RPMI7951 (cell line): ENCODE measurements at places on chromosomes 3 and 15.

GRCh38 chr3:144593881-144594280, 622.3 kb downstream of the DIPK2A start:
- DNase-seq, result no peak

DNA sequence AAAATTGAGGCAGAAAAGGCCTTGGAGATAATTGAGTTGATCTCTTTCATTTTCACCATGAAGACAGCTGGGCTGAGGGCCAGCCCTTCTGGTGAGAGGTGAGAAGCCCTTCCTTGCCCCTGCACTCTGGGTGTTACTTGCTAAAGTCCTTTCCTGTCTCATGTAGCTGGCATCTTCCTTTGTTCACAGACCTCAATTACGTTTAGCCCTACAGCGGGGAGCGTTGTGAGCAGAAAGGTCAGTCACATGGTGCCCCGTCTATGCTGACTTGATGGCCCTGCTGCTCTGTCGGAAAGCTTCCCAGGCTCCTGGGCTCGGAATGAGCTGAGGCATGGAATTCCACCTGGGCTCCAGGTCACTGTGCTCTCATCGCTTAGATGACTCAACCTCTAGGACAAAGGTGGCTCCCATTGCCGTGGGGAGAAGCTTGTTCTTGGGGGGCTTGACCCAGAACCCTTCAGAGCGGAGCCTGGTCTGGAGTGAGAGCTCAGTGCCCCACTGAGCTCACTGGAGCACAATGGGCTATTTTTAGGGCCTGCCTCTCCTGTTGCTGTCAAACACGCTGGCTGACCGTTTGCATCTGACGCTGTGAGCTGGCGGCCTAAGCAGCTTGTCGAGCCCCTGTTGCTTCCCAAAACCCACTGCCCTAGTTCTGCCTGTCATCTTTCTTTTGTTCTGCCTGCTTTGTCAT, 47.0 kb downstream of the RPLP1 start:
- DNase-seq, result no peak

- peak; percentile 64 for DNase-seq
These were observed 27.9 kb downstream of the SEMA7A start for GRCh38 chr15:74405823-74406222.

DNA sequence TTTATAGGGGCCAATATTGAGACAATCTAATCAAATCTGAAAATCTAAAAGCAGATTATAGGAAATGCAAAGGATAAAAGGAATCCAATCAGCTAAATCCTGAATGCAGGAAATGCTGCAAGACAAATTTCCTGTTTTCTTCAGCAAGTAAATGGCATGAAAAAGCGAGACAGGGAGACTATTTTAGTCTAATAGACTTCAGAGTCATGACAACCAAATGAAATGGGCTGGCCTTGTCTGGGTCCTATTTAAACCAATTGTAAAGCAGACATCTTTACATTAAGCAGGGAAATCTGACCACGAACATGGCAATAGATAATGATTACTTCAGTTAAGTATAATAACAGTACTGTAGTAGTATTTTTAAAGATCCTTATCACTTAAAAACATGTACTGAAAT, 2.1 kb downstream of the DBR1 start:
- no peak for DNase-seq

DNA sequence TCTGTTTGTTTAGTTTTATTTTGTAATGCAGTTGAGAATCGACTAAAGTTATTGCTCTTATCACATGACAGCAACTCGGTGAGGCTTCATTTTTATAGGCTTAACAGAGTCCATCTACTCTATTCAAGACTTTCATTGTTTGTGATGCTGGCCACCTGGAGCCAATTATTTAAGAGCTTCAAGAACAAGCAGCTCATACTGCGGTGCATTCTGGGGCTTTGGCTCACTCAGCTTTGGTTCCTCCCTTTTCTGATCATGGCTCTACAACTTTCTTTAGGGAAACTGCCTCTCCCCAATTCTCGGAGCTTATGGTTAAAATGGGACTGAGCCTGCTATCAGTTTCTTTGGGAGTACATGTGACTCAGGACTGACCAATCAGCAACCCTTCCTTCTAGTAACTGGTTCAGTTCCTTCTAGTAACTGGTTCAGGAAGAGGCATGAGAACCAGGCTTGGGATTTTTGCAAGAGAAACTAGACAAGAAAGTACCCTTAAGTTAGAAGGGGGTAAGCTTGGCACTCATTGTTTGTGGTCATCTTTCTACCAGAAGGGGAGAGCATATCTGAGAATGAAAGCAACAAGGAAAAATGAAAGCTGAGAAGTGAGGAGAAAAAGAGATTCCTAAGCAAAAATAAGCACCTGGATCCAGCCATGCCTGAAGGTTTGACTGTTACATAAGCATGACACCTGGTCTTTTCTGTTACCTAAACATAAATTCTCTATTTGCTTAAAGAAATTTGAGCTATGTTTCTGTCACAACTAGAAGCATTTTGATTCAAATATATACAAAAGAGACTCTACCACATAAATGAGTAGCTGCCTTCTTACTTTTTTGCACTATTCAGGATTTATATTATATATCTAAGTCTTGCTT, 24.1 kb upstream of the ARHGEF3 start:
- DNase-seq, result peak; percentile 44

DNA sequence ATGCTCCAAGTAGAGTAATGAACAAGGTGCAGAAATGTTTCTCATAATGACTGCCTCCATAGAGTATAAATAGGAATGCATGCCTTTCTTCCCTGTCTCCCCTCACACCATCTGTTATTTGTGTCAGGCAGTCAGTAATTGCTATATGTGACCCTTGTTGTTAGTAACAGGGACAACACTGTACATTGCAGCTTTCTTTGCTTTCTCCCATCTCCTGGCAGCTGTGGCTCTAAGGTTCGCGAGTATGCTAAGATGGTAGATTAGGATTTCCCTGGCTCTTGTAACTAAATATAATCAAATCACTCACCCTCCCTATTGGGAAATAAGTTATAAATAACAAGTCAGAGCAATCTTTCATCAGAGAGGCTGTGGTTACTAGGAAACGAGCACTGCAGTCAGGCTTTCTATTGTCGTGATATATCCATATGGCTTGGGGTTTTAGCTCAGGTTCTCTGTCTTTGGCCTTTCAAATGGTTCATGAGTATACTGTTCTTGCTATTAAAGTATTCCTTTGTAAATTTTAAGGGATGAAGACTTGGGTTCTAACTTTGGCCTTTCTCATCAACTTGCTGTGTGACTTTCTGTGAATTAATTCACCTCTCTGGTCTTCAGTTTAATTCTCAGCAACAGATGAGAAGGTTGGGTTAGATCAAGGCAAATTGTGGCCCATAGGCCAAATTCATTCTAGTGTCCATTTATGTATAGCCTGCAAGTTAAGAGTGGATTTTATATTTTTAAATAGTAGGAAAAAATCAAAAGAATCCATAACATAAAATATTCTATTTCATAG, 8.1 kb upstream of the MINDY4B start:
- no peak for DNase-seq

DNA sequence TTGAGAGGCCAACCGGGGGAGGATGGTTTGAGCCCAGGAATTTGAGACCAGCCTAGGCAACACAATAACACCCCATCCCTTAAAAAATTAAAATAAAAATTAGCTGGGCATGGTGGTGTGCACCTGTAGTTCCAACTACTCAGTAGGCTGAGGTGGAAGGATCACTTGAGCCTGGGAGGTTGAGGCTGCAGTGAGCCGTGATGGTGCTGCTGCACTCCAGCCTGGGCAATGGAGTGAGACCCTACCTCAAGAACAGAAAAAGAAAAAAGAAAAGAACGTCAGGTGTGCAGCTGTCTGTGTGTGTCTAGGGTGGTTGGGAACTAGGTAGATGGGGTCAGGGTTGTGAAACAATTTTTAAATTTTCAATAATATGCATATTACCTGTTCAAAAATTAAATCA, 96.2 kb upstream of the BHLHE40 start:
- no peak for DNase-seq

DNA sequence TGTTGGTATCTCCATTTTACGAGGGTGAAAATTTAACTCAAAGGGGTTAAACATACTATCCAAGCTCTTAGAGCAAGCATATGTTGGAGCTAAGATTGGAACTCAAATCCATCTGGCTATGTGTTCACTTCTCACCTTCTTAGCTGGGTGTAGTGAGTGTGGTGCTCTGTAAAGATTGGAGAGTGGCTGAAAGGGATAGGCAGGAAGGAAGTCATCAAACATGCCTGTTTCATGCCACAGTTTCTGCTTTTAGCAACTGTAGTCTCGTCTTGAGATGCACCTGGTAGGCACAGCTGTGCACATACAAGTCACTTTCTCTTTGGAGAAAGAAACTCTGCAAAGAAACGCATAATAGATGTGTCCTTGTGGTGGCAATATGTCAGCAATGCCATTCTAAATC, 189.1 kb upstream of the MDFIC2 start:
- DNase-seq, result no peak

DNA sequence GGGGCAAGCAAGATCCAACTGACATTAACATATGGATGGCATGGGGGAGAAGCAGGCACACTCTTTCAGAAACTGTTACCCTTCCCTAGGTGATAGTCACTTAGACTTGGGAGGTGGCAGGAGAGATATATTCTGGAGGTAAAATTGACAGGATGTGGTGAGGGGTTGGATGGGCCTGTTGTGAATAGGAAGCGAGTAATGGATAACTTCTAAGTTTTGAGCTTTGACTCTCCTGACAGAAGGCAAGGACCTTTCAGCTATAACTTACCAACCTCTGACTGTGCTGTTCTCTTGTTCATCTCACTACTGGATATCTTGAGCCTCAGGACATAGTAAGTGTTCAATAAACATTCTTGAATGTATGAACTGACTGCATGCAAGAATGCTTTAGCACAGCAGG, 1.9 kb upstream of the PDIA5 start:
- no peak for DNase-seq

DNA sequence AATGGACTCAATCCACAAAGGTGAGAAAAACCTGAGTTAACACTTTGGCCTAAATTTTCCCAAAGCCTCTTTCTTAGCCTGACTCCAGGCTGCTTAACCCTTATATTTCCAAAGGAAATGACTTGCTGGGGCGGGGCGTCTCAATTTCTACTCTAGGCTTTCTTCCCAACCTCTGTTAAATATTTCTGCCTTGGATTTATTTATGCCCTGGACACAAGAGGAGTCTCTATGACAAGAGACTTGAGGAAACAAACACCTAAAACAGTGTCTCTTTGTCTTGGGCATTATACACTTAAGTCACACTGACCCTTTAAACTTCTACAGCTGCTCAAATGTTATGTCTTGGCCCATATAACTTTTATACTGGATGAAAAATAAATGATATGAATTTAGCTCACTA, 28.3 kb upstream of the AP4E1 start:
- DNase-seq, result no peak

DNA sequence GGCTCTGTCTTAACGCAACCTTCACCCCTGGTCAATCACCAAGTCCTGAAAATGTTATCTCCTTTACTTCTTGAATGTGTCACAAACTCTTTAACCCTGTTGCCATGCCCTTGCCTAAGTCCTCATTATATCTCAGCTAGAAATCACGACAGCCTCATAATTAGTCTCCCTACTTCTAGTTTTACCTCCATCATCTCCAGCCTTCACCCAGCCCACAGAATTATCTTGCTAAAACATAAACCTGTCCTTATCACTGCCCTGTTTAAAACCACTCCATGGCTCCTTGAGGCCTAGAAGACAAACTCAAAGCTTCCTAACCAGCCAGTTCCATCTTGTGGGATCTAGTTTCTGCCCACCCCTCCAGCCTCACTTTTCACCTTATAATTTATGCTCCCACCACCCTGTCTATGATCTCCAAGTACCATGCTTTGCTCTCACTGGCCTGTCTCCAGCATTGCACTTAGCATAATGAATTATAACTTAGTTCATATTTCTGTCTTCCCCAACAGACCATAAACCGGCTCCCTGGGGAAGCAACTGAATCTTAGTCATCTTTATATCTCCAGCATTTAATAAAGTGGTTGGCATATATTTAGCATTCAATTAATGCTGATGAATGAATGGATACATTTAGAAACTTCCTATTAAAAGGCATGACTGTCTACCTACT, 39.2 kb downstream of the GPR176 start:
- no peak for DNase-seq

GRCh38 chr3:78741066-78741645, 1026.6 kb downstream of the ROBO1 start:
- peak; percentile 26 for DNase-seq

DNA sequence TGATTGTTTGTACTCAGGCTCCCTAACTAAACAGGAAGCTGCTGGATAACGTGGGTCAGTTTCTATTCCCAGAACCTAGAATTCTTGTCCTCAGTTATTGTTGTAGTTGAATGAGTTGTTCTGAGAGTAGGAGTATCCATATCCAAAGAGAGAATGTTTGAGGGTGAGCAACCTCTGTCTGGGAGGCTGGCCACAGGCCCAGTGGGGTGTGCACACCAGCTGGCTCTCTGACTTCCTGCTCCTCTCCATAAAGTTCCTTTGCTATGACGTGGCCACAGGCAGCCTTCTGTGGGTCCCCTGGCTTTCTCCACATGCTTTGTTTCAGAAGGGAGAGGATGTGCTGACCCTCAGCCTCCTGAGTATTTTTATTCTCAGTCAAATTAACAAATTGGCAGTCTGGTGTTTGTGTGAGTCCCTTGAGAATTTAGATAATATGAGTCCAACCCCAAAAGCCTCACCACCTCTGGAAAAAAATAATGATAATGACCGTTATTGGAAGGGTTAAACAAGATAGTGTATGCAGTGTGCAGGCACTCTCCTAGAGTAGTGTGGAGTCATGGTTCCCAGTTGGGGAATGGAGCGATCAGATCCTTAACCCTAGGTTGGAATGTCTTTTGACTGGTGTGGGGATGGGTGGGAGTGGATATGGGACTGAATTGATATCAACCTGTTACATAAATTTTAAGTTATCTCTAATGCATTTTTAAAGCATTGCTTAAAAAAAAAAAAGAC, 47.6 kb upstream of the MED12L start:
- peak; percentile 94 for DNase-seq

DNA sequence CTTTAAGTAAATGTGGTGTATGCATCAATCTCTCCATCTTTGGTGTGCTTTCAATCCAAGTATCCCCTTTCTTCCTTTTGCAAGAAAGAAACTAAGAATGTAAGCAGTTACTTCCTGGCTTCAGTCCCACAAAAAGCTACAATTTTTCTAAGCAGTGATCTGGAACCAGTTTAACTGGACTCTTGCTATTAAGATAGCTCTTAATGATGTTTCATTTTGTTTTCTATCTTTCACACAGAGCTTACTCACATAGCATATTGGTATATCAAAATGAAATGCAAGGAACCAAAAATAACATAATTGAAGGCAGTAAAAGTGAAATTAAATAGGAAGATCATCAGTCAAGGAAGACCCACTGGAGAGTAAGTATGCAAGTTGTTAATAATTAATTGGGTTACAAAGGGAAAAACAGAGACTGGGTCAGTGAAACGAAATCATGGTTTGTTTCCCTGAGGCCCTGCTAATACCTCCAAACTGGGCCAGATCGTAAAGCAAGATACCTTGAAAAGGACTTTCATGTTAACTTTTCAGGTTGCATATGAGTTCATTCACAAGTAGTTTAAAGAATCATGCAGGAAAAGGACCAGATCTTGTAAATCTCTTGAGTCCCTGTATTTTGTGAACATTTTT, 41.9 kb downstream of the GPR160 start:
- no peak for DNase-seq

- no peak for DNase-seq
These were observed 39.4 kb downstream of the CD200 start for GRCh38 chr3:112372396-112372795.
